ENCODE measurements at places on chromosomes 6 and 20.

- no peaks in the 10 kb centered on the region for H3K27me3 ChIP-seq
- H3K27ac ChIP-seq, result no peak overlapping the region
- H3K36me3 ChIP-seq, result no peaks in the 10 kb centered on the region
- H3K4me3 ChIP-seq, result no peak overlapping the region
Measured at GRCh38 chr6:35166520-35166919, 25.4 kb upstream of the TCP11 start.

GRCh38 chr6:31131595-31131994 is 7.3 kb downstream of the PSORS1C2 start:
- H3K27ac ChIP-seq, result no peak overlapping the region
- no peak overlapping the region for H3K4me3 ChIP-seq
- peaks cover 5% of the 10 kb centered on the region for H3K4me1 ChIP-seq
- no peaks in the 10 kb centered on the region for H3K36me3 ChIP-seq

- DNase-seq, result no peak
- H3K36me3 ChIP-seq, result no peaks in the 10 kb centered on the region
- peaks cover 67% of the 10 kb centered on the region for H3K4me1 ChIP-seq
- no peaks in the 10 kb centered on the region for H3K27me3 ChIP-seq
- no peak overlapping the region for H3K4me3 ChIP-seq
Measured at GRCh38 chr6:142872376-142872775, 72.6 kb downstream of the HIVEP2 start.

DNA sequence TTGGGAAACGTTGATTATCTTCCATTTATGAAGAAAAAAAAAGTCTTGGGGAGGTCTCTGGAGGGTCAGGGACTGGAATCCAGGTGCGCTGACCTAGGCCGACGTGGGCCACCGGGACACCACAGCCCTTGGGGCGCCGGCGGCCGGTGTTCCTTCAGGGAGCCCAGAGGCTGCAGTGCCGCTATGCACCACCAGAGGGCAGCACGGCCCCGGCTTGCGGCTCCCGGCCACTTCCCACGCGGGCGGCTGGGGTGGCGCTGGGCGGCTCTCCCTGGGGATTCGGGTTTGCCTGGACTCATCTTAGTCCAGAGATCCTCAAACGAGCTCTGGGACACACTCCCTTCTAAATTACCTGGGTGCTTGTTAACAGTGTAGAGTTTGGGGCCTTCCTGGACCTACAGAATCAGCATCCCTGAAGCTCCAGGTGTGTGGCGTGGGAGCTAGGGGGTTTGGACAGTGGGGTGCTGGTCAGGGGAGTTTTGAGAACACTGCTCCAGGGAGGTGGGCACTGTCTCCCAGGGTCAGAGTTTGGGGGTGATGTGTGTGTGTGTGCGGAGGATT is 23.0 kb upstream of the GTSF1L start:
- no peak overlapping the region for H3K27ac ChIP-seq
- H3K4me1 ChIP-seq, result no peaks in the 10 kb centered on the region
- H3K4me3 ChIP-seq, result no peak overlapping the region
- no peaks in the 10 kb centered on the region for H3K27me3 ChIP-seq

All from heart left ventricle (tissue), 16 donors.